ENCODE measurements at places on chromosomes 16 and 17.

GRCh38 chr17:63772801-63773271 is 561 bp downstream of the CCDC47 start:
- peak; percentile 46 for DNase-seq

GRCh38 chr16:46885960-46886763 is 2.0 kb downstream of the GPT2 start:
- DNase-seq = peak; percentile 7

DNA sequence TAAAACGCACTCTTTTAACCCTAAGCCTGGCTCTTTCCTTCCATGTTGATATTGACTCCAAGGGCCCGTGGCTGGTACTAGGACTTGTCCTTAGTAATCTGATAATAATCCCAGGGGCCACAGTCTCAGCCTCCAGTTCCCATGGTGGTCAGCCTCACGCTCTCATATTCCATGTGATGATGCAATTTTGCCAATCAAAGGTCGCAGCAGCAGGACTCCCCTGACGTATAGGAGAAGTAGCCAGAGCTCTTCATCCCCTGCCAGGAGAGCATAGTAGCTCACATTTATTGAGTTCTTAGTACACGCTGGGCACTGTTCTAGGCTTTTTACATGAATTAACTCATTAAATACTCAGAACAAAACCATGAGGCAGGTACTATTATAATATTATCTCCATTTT is 42.4 kb downstream of the CD300LF start:
- no peak for DNase-seq

GRCh38 chr16:69089091-69089910 is 16.2 kb upstream of the HAS3 start:
- DNase-seq = no peak

DNA sequence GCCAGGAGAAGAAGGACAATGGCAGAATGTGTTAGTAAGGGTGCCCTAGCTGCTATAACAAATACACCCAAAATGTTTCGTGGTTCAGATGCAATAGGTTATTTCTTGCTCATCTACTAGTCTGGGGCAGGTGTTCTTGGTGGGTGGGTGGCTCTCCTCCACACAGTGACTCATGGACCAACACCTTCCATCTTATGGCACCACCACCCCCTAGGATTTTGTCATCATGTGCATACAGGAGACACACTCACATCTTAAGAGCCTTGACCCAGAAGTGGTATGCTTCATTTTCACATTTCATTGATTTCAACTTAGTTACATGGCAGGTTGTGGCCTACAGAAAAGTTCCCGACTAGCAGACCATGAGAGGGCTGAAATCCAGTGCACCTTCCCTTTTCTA is 114.7 kb downstream of the AMFR start:
- DNase-seq = no peak

DNA sequence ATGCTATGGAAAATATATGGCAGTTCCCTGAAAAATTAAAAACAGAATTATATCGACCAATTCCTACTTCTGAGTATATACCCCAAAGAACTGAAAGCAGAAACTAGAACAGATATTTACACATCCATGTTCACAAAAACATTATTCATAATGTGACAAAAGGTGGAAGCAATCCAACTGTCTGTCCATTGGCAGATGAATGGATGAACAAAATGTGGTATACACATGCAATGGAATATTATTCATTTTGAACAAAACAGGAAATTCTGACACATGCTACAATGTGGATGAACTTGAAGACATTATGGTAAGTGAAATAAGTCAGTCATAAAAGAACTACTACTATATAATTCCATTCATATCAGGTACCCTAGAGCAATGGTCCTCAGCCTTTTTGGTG is 263.5 kb upstream of the AXIN2 start:
- DNase-seq = no peak

GRCh38 chr16:66272461-66272860 is 94.0 kb upstream of the CDH5 start:
- DNase-seq = no peak

GRCh38 chr17:17326275-17326875 is 23.2 kb downstream of the NT5M start:
- DNase-seq = no peak

- no peak for DNase-seq
Measured at GRCh38 chr17:47630614-47631013, 19.1 kb upstream of the KPNB1 start.

DNA sequence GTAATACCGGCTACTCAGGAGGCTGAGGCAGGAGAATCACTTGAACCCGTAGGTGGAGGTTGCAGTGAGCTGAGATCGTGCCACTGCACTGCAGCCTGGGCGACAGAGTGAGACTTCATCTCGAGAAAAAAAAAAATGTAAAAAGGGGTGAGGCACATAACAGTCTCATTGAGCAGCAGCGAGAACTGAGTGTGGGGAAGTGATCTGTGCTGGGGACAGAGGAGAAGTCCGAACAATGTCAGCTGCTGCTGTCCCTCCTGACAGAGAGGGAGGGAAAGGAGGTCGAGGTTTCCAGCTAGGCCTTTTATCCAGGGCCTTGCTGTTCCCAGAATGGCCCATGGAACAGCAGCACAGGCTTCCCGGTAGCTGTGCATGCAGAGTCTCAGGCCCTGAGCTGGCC is 14.0 kb downstream of the C16orf74 start:
- no peak for DNase-seq

DNA sequence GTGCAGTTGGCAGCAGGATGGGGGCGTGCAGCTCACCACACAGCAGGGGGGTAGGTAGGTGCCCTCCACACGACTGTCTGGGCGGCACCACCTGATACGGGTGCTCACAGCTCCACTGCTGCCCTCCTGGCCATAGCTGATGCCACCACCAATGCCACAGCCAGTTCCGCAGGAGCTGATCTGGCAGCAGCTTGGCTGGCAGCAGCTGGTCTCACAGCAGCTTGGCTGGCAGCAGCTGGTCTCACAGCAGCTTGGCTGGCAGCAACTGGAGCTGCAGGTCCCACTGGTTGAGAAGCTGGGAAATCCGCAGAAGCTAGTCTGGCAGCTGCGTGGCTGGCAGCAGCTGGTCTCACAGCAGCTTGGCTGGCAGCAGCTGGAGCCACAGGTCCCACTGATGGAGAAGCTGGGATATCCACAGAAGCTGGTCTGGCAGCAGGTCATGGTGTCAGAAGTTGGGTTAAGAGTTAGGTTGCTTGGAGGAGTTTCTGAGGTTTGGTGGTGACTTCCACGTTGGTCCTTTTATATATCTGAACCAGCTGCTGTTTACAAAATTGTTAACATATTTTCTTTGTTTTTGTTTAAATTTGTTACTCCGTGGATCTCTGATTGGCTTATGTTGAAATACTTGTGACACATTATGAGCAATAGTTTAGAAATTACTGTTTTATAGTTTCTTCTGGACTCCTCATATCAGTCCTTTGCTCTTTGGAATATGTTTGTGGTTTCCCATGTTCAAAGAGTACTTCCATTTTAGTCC is at the start of gene KRTAP1-5:
Gene KRTAP1-5, minus strand, starts transcription at position 494 of the 757 bp plus-strand sequence. Its CDS starts 53 bp downstream, at position 441.
- peak; percentile 94 for DNase-seq

GRCh38 chr17:45260204-45260783 is 1.6 kb downstream of the SPATA32 start:
- DNase-seq = no peak

DNA sequence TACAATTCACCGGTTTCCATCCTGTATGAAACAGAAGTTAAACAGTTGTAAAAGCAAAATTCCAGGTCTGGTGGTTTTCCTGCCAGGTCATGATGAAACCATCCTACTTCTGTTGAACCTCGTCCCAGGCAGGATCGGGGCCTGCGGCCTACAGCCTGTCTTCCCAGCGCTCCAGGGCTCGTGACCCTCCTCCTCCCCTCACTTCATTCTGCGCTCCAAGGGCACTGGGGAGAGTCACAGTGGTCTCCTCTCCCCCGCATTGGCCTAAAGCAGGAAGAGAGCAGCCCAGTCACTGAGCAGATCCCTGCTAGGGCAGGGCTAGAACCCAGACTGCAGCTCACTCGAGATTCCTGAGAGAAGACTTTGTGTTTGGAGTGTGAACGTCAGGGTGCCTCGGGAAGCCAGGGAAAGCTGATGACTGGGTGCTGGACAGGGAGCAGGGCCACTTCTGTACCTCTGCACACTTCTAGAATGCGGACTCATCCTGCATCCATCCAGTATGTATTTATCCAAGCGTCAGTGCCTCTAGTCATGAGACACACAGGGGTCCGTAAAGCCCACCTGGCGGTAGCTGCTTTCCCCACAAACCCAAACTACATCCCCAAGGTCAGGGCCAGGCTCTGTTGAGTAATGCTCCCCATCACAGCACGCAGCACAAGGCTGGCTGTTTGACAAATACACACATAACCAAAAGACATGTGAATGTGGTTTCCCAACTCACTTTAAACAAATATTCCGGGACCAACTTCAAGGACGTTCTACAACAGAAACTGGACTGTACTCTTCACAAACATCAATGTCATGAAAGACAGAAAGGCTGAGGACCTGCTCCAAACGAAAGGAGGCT is 1.7 kb upstream of the ITGAE start:
- peak; percentile 88 for DNase-seq

GRCh38 chr17:1673041-1673785 is 11.5 kb downstream of the PRPF8 start:
- DNase-seq = no peak

DNA sequence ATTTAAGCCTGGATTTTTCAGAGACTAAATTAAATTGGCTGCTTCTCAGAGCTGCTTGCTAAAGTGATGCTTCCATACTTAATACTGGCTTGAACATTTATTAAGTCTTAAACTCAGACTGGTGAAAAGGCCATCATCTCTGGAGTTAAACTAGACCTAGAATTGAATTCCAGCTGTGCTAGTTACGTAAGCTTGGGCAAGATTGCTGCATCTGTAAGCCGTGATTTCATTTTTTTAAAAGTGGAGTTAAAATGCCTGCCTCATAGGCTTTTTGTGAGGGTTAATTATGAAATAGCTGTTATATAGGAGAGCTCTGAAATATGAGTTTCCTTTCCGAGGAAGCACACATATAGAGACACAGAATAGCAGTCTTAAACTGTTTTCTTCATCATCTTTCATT is 84.7 kb downstream of the VAT1L start:
- DNase-seq = no peak

DNA sequence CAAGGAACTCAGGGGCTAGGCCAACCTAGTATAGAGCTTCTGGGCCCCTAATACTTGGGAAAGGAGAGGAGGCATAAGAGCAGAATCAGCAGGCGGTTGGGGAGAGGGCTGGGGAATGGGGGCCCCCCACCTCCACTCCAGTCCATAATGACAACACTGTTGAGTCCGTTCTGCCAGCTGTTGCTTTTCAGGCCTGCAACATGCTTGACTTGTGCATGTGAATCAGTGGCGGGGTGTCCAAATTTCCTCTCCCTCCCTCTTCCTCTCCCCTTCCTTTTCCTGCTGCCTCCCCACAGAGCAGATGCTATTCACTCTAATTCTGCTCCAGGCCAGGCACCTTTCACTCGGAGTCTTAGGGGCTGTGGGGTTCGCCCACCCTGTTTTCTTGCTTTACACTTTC is 31.7 kb downstream of the SGSM2 start:
- no peak for DNase-seq

- peak; percentile 9 for DNase-seq
Measured at GRCh38 chr16:61770301-61770700, 265.9 kb downstream of the CDH8 start.

GRCh38 chr17:50034498-50035364 is 21.2 kb upstream of the ITGA3 start:
- no peak for DNase-seq

GRCh38 chr17:55895112-55895759 is 144.4 kb downstream of the PCTP start:
- DNase-seq = no peak

DNA sequence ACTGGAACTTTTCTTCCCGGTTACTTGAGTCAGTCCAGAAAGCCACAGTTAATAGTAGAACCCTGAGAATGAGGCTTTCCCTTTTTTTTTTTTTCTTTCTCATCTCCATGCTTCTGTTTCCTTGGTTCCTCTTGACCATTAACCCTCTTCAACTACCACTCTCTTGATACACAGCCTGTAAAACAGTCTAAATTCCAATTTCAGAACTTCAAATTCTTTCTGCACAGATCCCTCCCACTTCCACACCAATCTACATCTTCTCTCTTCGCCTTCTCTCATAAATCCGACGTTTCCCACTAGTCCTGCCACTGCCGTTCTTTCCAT is 588 bp downstream of the METTL16 start:
- no peak for DNase-seq

DNA sequence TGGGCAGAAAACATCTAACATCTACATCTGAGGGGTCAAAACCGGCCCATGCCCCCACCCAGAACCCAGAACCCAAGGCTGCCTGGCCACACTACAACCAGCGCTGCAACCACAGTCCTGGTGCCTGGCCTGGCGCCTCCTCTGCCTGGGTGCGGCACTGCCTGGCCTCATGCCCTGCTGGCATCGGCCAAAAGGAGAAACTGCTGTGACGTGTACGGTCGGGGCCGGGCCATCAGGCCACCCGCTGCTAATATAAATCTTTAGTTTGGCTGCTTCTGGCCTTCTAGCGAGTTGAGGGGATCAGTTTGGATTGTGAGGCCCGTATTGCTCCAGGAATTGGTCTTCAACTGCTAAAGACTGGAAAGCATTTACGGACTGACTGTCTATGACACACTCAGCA is 22.8 kb downstream of the TMEM204 start:
- DNase-seq = no peak

DNA sequence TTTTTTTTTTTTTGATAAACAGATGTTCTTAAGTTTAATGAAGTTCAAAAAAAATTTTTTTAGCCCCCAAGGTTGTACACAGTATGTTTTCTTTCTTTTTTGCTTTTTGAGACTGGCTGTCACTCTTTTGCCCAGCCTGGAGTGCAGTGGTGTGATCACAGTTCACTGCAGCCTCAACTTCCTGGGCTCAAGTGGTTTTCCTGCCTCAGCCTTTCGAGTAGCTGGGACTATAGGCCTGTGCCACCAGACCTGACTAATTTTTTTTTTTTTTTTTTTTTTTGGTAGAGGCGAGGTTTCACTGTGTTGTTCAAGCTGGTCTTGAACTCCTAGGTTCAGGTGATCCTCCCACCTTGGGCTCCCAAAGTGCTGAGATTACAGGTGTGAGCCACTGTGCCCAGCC is 12.8 kb downstream of the ITGAE start:
- no peak for DNase-seq

Data from EH (cell line).